ENCODE measurements at places on chromosomes 16 and 17.

- DNase-seq = no peak
Measured at GRCh38 chr16:89618109-89618998, 4.9 kb downstream of the DPEP1 start.

- no peak for DNase-seq
Measured at GRCh38 chr16:9503251-9503984, 412.0 kb downstream of the HAPSTR1 start.

GRCh38 chr17:15321556-15322251 is 19.7 kb downstream of the TEKT3 start:
- no peak for DNase-seq

- DNase-seq = no peak
Measured at GRCh38 chr17:45018848-45019711, 32.4 kb downstream of the DCAKD start.

DNA sequence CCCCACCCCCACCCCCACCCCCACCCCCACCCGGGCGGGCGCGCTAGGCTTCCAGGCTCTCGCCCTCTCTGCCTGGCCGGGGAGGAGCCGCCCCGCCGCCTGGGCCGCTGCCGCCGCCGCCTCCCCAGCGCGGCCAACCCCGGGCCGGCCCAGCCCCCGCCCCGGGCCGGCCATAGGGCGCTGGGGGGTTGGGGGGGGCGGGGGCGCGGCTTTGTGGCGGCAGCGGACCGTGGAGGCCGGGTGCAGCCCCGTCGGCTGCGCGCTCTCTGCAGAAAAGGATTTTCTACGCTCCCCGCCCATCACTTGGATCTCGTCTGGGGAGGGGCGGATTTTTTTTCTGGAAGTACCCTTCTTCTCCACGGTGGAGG is 230.9 kb downstream of the MRTFB start:
- DNase-seq = no peak

DNA sequence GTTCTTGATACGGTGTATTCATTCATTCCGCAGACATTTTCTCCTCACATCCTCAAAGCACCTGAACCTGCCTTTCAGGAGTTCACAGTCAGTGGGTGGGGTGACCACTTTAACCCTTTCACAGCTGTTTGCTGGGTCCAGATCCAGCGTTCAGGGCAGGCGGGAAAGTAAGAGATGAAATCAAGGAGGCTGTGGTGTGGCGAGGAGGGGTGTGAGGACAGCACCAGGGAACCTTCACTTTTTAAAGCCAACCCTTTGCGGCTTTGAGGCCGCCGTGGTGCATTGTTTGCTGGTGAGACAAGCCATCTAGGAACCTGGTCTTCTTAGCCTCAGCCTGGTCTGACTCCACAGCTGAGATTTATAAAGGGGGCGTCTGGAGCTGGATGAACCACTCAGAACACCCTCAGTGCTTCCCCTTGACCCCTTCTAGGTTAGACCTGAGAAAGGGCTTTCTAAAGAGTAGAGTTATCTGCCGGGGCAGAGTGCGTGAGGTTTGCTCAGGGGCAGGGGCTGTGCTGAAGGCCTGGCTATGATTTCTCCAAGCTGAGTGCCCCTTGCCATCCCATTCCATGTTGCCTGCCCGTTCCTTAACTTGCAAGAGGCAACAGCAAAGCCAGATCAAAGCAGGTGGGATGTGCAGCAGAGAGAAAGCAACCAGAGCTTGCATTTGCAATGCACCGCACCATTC is 933 bp downstream of the CCR7 start:
- no peak for DNase-seq

DNA sequence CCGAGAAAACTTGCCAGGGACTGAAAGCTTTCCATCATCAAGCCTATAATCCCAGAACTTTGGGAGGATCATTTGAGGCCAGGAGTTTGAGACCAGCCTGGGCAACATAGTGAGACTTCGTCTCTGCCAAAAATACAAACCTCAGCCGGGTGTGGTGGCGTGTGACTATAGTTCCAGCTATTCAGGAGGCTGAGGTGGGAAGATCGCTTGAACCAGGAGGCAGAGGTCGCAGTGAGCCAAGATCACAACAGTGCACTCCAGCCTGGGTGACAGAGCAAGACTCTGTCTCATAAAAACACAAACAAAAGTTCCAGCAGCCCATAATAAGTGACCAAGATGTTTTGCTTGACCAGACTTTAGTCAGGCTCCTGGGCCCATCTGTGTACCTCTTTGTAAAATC is 1.9 kb downstream of the MEAK7 start:
- DNase-seq = no peak

DNA sequence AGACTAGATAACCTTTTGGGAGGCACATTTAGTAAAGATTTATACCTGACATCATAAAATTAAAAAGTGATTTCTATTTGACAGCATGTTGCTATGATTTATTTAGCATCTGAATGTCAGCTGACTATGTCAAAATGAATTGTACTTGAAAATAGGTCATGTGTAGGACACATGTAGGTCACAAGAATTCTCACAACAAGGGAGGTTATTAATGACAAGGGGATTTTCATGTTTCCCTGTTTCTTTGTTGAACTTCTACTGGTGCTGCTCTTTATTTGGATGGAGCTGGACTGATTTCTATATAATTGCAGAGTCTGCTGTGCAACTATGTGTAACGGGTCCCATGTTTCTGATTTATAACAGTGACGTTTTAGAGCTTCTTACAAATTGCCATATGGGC is 144.4 kb downstream of the CNTNAP4 start:
- no peak for DNase-seq

DNA sequence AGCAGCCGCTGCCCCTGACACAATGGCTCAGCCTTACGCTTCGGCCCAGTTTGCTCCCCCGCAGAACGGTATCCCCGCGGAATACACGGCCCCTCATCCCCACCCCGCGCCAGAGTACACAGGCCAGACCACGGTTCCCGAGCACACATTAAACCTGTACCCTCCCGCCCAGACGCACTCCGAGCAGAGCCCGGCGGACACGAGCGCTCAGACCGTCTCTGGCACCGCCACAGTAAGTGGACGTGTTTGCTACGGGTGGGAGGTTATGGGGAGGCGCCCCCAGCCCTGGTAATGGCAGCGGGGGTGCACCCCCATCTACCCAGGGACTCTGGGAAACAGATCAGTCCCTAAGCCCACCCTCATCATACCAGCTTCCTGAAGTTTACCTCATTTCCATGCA is 185.5 kb downstream of the RBFOX1 start:
- DNase-seq = no peak

- DNase-seq = no peak
Measured at GRCh38 chr17:37541880-37542660, 52.4 kb downstream of the DUSP14 start.

GRCh38 chr17:35377706-35378105 is 4.3 kb upstream of the SLFN11 start:
- DNase-seq = no peak

GRCh38 chr17:9363440-9364350 is 211.9 kb downstream of the STX8 start:
- no peak for DNase-seq

- DNase-seq = no peak
Measured at GRCh38 chr16:9533042-9533441, 441.6 kb downstream of the HAPSTR1 start.

DNA sequence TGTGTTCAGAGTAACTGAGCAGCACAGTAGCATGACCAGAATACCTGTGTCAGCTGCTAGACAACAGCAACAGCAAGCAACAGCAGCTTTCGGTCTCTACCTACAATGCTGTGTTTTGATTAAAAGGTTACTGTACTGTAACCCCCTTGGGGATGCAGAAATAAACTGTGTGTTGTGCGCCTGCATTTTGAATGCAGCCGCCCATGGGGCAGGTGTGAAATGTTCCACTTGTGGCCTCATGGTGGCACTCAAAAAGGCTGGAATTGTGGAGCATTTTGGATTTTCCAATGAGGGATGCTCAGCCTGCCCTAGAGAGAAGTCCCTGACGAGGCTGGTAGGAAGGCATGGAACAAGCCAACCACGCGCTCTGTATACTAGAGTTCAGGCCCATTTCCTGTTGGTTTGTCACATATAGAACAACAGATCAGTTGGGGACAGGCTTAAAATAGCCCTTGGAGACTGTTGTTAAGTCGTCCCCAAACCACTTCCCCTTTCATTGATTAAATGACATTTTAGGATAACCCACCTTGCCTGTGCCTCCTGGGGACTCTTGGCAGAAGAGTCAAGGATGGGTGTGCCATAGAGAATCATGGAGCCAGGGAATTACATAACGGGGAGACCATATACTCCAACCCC is 27.1 kb downstream of the SCPEP1 start:
- DNase-seq = no peak

Data from NCI-H1417 treated with DMSO at 0.1 percent for 48 hours (cell line).